Renal cortex interstitium (tissue), 15 donors: ENCODE measurements at places on chromosomes 1 and 21. TPM values are rescaled to one million over a fixed set of nuclear protein-coding genes. Genes with fewer than 3 reads are reported as not detected.

XCL1 gene
- not detected for polyA plus RNA-seq

KCNJ9 gene
- 0.05 TPM for polyA plus RNA-seq

SPRR3 gene
- not detected for polyA plus RNA-seq

TIAM1 gene
- 15.9 TPM for polyA plus RNA-seq

HTR6 gene
- 1.3 TPM for polyA plus RNA-seq

IL12RB2 gene
- 0.53 TPM for polyA plus RNA-seq

CRNN gene
- not detected for polyA plus RNA-seq

LAX1 gene
- 0.21 TPM for polyA plus RNA-seq

ANKRD45 gene
- polyA plus RNA-seq, result 4.7 TPM

KTI12 gene
- 6.1 TPM for polyA plus RNA-seq

LCE2B gene
- not detected for polyA plus RNA-seq

OVAAL gene
- not detected for polyA plus RNA-seq

CAPN8 gene
- polyA plus RNA-seq, result 2.6 TPM

FNDC10 gene
- polyA plus RNA-seq, result 4.8 TPM

FCMR gene
- polyA plus RNA-seq, result 1.6 TPM

OR6K3 gene
- 0.08 TPM for polyA plus RNA-seq

CNKSR1 gene
- polyA plus RNA-seq, result 20.0 TPM

KANK4 gene
- 21.4 TPM for polyA plus RNA-seq

TNNT2 gene
- polyA plus RNA-seq, result 59.5 TPM

RORC gene
- 0.52 TPM for polyA plus RNA-seq

BTBD19 gene
- 12.7 TPM for polyA plus RNA-seq

OR6P1 gene
- not detected for polyA plus RNA-seq

TGFB2 gene
- polyA plus RNA-seq, result 14.2 TPM

SPRR2A gene
- not detected for polyA plus RNA-seq

SHISA4 gene
- 14.2 TPM for polyA plus RNA-seq

ANGEL2 gene
- polyA plus RNA-seq, result 39.1 TPM
